ENCODE measurements at places on chromosomes 7 and 10. TPM values are rescaled to one million over a fixed set of nuclear protein-coding genes. Genes with fewer than 3 reads are reported as not detected.

The EN2 gene
- not detected for total RNA-seq

The CLDN4 gene
- not detected for total RNA-seq

The SPDYE16 gene
- not detected for total RNA-seq

The SORCS1 gene
- total RNA-seq, result not detected

The RNLS gene
- 10.1 TPM for total RNA-seq
